ENCODE measurements at places on chromosomes 16 and 17.

DNA sequence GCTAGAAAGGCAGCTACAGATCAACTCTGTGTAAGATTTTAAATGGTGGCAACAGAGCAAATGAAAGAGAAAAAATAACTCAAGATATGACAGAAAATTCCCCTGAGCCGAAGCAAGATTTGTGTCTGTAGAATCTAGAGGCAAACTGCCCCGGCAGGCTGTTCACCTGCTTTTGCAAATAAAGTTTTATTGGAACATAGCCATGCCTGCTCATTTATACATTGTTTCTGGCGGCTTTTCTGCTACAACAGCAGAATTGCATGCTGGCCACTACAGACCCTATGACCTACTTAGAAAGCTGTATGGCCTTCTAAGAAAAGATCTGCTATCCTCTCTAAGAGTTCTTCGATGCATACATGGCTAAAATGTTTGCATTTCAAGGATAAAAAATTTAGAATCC lies 119.5 kb downstream of the SALL1 start:
- DNase-seq = no peak

DNA sequence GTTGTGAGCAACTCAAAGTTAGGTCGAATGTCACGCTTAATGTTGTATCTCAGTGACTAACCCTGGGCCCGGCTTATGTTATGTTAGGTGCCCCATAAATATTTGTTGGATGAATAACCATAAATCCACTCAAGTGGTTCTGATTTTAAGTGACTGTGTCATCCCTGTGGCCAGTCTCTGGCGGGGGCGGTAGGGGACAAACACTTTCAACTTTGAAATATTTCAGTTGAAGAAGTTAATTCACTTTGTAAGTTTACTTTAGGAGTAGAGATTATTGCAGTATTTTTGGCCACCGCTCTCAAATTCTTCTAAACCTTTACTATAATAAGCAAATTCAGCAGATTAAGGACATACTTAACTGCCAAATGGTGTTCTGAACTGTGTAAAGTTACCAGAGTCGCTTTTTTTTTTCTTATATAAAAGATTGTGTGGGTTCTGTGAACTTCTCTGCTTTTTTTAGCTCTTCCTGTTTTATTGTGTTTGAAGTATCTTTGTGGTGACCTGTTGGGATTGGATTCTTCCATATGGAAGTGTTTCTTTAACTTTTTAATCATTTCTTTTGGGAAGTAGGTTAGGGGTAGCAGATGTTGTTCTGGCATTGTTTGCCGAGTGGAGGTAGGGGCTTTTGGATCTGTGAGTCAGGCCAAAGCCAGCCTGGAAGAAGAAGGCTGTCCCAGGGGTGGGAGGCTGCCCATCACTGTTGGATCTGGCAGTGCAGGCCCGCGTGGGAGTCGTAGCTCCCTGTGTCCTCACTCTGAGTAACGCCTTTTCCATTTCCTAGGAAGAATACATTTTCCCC lies 61.4 kb upstream of the TBX2 start:
- no peak for DNase-seq

DNA sequence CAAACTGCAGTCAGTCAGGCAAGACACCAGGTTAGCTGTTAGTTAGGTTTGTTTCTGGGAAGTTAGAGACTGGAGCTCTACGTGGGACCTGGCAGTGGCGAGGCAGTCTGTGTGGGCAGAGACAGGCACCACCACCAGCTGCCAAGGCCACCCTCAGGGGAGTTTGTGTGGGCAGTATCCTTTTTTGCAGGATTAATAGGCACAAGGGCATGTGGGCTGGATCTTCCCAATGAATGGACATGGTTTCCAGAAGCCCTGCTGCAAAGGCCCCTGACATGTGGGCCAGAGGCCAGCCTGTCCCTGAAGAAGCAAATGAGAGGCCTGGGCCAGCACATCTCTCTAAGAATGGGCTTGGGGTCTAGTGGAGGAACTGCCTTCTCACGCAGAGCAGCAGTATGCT lies 19.2 kb upstream of the SREBF1 start:
- no peak for DNase-seq

GRCh38 chr16:28592511-28592910 lies 4.3 kb downstream of the SULT1A2 start:
- no peak for DNase-seq

DNA sequence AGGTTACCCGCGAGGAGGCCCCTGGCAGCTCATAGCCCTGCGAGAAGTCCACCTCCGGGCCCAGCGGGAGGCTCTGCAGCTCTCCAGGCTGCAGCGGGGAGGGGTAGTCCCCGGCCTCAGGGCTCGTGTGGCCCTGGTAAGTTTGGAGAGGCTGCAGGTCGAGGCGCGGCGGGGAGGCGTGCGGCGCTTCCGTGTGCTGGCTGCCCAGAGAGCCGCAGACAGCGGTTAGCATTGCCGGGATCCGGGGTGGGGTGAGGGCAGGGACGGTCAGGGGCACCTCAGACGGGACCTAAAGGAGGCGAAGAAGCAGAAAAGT lies 2.8 kb downstream of the SP6 start:
- DNase-seq = no peak

DNA sequence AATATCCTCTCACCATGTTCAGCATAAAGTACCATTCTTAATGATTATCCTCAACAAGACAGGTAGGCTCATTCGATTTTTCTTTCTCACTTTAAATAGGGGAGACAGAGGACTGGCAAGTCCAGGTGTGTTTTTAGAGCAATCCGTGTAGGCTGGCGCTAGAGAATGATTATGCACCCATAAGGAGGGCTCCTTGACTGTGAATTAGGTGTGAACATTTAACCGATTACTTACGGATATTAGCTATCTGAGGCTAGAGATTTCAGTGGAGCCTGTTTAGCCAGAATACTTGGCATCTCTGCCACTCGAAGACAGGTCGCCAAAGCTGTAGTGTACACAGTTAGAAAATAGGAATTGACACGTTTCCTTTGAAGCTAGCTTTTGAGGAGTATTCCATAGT lies 1.9 kb downstream of the SEC14L1 start:
- no peak for DNase-seq

DNA sequence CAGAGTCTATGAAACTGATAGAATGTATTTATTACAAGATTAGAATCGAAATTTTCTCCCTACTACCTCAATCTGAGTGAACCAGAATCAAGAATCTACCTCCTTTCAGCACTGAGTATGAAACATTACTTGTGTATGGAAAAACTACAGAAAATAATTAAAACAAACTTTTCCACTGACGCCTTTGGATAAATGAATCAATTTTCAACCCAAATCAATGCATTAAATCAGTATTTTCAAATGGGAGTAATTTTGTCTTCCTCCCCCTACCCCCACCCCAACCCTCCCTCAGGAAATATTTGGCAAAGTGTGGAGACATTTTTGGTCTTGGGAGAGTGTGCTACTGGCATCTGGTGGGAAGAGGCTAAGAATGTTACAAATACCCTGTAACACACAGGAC lies 7.8 kb upstream of the ABCA10 start:
- DNase-seq = no peak

Measured in activated T-cell treated with anti-CD3 and anti-CD28 coated beads, Interleukin-2, amount 50 U/mL, for 72 hours (primary cell).